ENCODE measurements at places on chromosomes 16 and 17.

DNA sequence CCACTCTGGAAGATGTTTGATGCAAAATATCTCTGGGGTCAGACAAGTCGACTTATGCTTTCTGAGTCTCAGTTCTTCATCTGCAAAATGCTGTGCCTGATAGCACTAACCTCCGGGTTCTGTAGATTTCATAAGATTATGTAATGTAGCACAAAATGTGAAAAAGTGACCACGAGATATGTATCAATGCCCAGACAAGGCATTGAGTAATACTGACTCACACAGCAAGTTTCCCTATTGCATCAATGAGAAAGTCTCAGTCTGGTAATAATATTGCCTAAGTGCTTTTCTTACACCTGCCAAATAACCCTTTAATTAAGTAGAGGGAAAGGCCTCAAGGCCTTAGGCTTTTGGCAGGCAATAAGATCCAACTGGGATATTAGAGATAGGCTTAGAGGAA is 41.4 kb upstream of the MMP2 start:
- DNase-seq = no peak

DNA sequence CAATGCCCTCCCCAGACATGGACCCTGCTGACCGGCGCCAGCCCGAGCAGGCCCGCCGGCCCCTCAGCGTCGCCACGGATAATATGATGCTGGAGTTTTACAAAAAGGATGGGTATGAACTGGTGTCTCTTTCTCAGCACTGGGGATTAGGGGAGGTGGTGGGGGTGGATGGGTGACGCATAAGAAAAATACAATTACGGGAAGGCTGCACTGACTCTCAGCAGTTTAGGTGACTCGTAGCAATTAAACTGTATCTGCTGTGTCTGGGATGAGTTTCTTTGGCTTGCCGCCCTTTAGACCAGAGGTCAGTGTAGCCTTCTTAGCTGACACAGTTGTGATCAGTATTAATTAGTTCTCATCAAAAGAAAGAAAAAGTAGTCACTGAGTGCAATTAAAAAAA is 59.0 kb downstream of the ELAC2 start:
- DNase-seq = peak; percentile 33

- DNase-seq = no peak
Observed at GRCh38 chr16:1468426-1468810, 6.4 kb downstream of the CLCN7 start.

DNA sequence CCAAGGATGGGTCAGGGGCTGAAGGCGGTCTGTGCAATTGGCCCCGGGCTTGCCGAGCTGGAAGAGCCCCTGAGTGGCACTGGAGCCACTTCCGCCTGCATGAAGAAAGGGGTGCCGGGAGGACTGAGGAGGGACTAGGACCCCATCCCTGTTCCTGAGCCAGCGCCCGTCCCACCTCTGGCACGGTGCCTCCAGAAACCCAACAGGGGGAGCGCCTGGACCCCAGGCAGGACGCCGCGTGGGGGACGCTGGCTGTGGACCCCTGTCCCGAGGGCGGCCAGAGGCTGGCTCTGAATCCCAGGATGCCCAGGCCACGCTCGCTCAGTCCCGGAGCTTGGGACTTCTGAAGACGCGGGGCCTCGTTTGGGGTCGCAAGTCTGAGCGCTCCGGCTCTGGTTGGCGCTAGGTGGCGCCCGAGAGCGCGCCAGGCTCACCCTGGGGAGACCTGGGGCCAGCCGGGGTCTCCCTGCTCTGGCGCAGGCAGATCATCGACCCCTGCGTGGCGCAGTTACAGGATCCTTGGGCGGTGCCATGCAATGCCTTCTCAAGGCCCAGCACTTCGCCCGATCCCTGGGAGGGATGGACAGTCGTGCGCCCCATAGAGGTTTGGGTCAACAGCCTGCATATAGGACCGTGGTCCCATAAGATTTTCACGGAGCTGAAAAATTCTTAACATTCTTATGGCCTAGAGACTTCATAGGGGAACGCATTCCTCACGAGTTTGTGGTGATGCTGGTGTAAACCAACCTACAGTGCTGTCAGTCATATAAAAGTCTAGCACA is 58.5 kb upstream of the CREBBP start:
- DNase-seq = peak; percentile 82

DNA sequence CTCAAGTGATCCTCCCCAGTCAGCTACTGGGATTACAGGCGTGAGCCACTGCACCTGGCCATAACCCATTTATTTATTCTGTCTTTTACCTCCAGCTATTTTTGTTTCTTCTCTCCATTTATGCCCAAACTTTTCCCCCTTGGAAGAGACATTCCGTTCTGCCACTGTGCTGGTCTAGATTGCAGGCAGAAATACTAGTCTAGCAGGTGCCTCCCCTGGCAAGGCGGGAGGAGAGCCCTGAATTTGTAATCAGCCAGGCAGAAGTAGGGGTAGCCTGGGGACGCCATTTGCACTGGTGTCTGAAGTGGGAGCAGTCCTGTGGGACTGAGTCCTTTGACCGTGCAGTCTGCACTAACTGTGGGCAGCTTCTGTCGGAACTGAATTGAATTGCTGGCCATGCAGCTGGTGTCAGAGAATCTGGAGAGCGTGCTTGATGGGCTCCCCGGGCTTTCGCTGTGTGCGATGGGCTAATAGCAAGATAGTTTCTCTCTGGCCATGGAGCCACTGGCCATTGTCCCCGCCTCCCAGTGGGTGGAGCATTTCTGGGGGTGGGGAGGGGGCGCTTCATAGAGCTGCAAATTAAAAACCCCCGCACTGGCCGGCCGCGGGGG is 31.5 kb upstream of the LITAF start:
- no peak for DNase-seq

DNA sequence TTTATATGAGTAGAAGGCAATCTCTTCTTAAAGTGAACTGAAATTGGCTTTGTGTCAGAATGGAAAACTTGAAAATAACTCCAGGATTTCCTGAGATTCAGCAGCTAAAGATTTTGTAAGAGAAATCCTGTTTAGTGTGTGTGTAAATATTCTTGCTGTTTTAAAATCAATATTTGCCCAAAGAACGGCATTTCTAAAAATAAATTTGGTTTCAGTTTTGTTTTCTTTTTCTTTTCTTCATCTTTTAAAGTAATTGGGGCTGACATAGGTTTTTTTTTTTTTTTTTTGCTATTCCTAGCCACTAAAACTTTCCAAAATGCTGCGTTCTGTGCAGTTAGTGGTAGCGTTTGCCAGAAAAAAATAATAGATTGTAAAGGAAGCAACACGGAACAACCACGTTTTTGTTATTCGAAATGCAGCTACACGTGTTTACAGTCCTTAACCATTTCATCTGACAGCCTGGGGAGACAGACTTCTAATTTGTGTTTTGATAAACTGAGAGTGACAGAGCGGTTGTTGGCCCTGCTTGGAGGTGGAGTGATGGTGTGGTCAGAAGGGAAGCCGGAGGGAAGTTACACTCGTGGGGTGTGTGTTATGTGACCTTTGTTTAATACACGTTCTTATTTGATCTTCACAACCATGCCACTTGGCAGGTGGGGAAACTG is 21.6 kb upstream of the SMPD3 start:
- DNase-seq = no peak

GRCh38 chr16:89958068-89958467 is 9.5 kb downstream of the DEF8 start:
- peak; percentile 19 for DNase-seq

DNA sequence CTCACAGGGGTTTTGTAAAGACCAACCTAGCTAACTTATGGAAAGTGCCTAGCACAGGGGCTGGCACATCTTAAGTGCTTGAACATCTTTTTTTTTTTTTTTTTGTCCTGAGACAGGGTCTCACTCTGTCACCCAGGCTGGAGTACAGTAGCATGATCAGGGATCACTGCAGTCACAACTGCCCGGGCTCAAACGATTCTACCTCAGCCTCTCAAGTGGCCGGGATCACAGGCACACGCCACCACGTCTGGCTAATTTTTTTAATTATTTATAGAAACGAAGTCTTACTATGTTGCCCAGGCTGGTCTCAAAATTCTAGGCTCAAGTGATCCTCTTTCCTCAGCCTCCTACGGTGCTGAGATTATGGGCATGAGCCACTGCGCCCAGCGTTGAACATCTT is 1.3 kb downstream of the LYRM9 start:
- DNase-seq = no peak

GRCh38 chr16:8858994-8859912 is 9.6 kb downstream of the CARHSP1 start:
- DNase-seq = no peak

- DNase-seq = no peak
Observed at GRCh38 chr16:67833030-67833414, 9.1 kb upstream of the THAP11 start.

DNA sequence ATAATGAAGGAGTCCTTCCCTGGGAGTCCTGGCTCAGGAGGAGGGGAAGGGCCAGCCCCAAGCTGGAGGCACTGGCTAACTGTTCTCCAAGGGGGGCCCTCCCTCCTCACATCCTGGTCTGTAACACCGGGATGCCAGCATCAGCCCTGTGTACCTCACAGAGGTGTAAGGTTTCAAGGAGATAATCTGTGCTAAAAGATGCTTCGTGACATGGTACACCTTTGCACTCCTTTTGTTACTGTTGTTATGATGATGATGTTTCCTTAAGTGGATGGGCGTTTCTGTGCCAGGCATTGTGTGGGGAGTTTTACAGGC is 236.7 kb upstream of the TNRC6C start:
- no peak for DNase-seq

GRCh38 chr16:704552-705380 is 835 bp downstream of the FBXL16 start:
- no peak for DNase-seq

GRCh38 chr16:7420079-7420478 is 87.4 kb downstream of the RBFOX1 start:
- DNase-seq = no peak

- DNase-seq = no peak
Observed at GRCh38 chr17:42853968-42854790, 3.2 kb downstream of the AOC3 start.

- DNase-seq = no peak
Observed at GRCh38 chr16:21223787-21224186, 9.7 kb upstream of the ANKS4B start.

- no peak for DNase-seq
Observed at GRCh38 chr17:62703261-62703775, 75.8 kb downstream of the MRC2 start.

GRCh38 chr16:7221157-7221556 is 111.5 kb upstream of the RBFOX1 start:
- no peak for DNase-seq

GRCh38 chr17:71740866-71741265 is 380.0 kb upstream of the SOX9 start:
- DNase-seq = no peak

GRCh38 chr17:38588788-38589174 is 17.0 kb downstream of the SRCIN1 start:
- DNase-seq = no peak

DNA sequence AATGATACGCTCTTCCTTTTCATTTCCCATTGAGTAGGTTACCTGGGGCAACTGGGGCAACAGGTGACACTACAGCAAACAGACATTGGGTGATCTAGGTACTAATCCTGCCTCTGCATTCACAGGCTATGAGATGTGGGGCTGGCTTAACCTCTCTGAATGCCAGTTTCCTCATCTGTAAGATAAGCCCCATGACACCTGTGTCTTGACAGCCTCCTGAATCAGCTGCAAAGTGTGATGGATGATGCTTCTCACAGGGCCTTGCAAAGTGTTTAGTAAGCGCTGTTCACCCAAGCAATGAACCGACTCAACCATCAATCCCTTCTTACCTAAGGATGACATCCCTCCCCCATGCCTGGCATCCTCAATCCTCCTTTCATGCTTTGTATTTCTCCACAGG is 322.8 kb downstream of the XYLT1 start:
- DNase-seq = no peak

- no peak for DNase-seq
Observed at GRCh38 chr16:595094-595528, 5.2 kb downstream of the RAB40C start.

GRCh38 chr16:70495425-70496182 is 27.8 kb downstream of the COG4 start:
- DNase-seq = no peak

GRCh38 chr17:34009912-34010311 is 245.2 kb upstream of the CCL2 start:
- no peak for DNase-seq

- no peak for DNase-seq
Observed at GRCh38 chr16:75494661-75495075, 573 bp downstream of the CHST6 start.

DNA sequence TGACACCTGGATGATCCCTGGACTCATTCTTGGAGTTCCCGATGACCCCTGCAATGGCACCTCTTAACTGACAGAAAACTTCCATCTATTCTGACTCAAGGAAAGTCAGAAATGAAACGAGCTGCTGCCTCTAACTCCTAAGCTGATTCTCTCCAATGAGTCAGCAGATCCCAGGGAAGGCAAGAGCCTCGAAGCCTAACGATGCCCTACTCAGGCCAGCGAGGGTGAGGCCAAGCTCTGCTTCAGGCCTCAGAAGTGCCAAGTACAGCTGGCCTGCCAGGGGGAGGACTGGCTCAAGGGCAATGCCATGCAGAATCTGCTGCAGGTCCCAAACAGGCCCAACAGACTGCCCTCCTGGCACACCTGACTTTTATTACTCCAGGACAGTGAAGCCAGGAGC is 36.3 kb downstream of the PLXDC1 start:
- no peak for DNase-seq

- no peak for DNase-seq
Observed at GRCh38 chr17:49886036-49886435, 38.2 kb upstream of the TAC4 start.

- no peak for DNase-seq
Observed at GRCh38 chr17:81270279-81270678, 24.8 kb downstream of the SLC38A10 start.

DNA sequence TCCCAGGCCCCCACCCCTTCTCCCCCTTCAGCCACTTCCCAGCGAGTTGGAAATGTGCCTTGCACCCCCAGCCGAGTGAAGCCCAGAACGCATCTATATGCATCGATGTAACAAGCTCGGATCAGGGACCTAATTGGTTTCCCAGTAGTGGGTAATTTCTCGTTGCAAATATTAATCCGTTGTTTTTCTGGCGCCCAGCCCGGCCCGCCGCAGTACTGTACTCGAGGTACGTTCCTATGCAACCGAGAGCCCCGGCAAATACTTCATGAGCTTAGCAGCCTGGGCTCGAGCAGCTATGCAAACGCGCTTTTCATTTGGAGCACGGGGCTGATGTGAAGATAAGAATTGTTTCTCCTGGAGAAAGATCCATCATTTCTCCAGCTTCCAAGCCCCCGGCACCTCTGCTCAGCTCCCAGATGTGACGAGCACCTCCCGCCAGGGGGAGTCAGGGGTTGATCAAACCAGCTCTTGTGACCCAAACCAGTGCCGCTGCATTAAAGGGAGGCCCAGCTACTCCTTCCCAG is 229.8 kb downstream of the KATNIP start:
- peak; percentile 78 for DNase-seq
